ENCODE measurements at places on chromosomes 2 and 18. TPM values are rescaled to one million over a fixed set of nuclear protein-coding genes. Genes with fewer than 3 reads are reported as not detected.

Gene MEX3C
- 34.2 TPM for total RNA-seq

Gene ZAP70
- total RNA-seq: not detected

Gene CAPN14
- not detected for total RNA-seq

Gene CACNB4
- 0.31 TPM for total RNA-seq

Gene MLPH
- total RNA-seq: 9.9 TPM

Gene SERPINB4
- not detected for total RNA-seq

- peak; percentile 71 for DNase-seq
Measured at GRCh38 chr2:28445448-28446258, 50.2 kb upstream of the PLB1 start.

- no peak for DNase-seq
Measured at GRCh38 chr2:12035029-12035720, 288.7 kb downstream of the LPIN1 start.

- no peak for DNase-seq
Measured at GRCh38 chr2:52431352-52431760, 1336.2 kb upstream of the CHAC2 start.

DNA sequence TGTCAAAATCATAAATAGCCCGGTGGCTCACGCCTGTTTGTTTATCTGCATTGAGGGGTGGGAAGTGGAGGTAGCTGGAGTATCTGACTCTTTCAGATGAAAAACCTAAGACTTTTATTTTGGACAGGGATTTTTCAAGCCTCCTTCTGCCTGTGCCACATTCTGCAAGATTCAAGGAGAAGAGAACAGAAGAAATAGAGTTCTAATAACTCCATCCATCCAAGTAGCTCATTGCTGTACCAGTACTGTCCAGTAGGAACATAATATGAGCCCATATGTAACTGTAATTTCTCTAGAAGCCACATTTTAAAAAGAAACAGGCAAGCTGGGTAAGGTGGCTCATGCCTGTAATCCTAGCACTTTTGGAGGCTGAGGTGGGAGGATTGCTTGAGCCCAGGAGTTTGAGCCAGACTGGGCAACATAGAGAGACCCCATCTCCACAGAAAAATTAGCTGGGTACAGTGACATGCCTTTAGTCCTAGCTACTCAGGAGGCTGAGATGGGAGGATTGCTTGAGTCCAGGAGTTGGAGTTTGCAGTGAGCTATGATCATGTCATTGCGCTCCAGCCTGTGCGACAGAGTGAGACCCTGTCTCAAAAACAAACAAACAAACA is 35.4 kb upstream of the NT5DC4 start:
- DNase-seq: no peak

- peak; percentile 34 for DNase-seq
Measured at GRCh38 chr2:146661473-146662096, 1183.2 kb upstream of the ACVR2A start.

GRCh38 chr18:47151439-47151838 is 1.1 kb upstream of the HDHD2 start:
- DNase-seq: no peak

DNA sequence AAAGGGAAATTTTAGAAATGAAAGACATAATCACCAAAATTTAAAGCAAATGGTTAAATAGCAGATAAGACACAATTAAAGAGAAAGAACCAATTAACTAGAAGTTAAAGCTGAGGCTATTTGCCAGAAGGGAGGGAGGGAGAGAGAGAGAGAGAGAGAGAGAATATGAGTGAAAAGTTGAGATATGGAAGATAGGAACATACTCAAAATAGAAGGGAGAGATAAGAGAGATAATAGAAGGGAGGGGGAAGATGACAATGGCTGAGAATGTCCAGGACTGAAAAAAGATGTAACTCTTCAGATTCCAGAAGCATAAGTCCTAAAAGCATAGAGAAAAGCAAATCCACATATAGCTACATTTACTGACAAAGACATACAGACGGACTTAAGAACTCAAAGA is 17.1 kb upstream of the AAK1 start:
- no peak for DNase-seq

- DNase-seq: no peak
Measured at GRCh38 chr2:8314063-8314462, 367.8 kb upstream of the ID2 start.

- DNase-seq: no peak
Measured at GRCh38 chr2:84492571-84492970, 23.7 kb upstream of the DNAH6 start.

DNA sequence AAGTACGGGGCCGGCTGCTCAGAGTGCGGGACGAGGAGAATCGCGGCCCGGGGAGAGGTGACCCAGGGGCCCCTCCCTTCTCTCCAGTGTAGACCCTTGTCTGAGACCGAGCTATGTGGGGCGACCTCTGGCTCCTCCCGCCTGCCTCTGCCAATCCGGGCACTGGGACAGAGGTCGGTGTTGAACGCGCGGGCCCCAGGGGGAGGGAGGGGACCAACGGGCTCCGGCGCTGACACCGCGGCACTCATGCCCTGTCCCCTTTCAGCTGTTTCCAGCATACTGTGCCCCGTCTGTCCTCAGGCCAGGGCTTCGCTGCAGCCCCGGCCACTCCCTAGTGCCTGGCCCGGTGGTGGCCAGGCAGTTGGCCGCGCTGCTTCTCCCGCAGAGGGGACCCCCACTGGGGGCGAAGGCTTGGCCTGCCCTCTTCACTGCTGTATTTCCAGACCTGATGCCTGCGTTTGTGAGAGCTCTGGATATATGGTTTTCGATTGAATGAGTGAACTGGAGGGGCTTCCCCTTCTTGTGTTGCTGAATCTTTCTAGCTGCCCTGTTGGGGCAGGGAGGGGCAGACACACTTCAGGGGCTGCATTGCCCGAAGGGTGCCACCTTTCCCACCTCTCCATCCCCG is 809 bp downstream of the DBI start:
- DNase-seq: peak; percentile 15

GRCh38 chr2:86677816-86678215 is 42.3 kb upstream of the RMND5A start:
- no peak for DNase-seq

DNA sequence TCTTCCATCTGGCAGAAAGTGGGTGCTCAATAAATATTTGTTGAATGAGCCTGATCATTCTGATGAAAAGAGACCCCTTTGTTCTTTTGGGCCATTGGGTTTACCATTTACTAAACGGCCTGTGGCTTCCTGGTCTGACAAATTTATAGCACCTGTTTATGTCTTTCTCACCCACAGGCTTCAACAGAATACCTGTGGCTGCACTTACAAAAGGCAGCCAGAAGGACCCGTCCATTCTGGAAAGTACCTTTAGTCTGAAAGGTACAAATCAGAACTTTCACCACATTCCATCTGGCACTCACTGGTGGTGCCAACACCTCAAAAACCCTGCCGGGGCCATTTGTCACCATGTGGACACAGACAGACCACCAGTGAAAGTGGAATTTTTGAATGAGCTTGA is 167.5 kb downstream of the ETAA1 start:
- no peak for DNase-seq

- no peak for DNase-seq
Measured at GRCh38 chr2:144796936-144797335, 277.0 kb upstream of the ZEB2 start.

DNA sequence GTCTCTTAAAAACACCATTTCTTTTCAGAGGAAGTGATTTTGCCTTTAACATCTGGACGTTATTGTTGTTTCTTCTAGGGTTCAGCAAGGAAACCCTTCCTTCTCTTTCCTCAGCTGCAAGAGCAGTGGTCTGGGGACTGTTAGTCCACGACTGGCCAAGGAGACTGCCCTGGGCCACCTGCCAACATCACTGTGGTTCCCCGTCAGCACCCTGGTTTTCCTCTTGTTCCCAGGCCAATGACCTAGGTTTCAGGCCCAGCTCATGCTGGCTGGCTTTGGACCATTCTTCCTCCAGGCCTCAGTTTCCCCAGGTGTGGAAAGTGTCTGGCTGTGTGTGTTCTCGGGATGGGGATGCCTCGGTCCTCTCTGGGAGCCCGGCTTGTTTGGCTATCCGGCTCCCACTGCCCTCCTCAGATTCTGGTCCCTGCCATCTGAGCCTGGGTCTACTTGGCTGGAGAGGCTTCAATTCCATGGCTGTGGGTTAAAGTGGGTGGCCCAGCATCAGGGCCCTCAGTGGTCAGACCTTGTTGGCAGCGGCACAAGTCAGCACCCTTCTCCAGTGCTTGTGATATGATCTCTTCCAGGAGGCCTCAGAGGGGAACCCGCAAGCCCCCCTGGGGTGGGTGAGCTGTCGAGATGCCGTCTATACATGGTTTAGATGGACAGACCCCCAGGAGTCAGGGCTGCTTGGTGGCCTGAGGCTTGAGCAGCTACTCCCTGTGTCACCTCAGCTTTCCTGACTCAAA is 234.3 kb upstream of the HS6ST1 start:
- DNase-seq: no peak

DNA sequence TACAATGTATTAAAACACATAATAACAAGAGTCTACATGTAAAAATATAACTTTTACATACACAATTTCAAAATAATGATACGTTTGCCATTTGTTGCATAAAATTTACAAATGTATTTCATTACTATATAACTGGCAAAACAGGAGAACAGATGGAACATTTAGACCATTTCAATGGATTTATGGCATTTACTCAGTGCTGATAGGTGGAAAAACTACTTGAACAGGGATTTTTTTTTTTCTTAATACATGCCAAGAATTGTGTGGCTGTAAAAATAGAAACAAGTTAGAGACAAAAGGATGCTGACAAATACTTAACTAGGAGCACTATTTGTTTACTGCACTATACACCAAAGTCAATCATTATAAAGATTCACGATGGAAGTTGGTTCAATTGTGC is 266.8 kb upstream of the CCDC68 start:
- no peak for DNase-seq

GRCh38 chr18:25651553-25651952 is 299.6 kb upstream of the ZNF521 start:
- no peak for DNase-seq

GRCh38 chr2:9260464-9260918 is 53.9 kb downstream of the ASAP2 start:
- DNase-seq: no peak

GRCh38 chr2:235860871-235861270 is 307.3 kb downstream of the GBX2 start:
- no peak for DNase-seq

- DNase-seq: no peak
Measured at GRCh38 chr2:170248574-170249393, 70.8 kb downstream of the MYO3B start.

- no peak for DNase-seq
Measured at GRCh38 chr2:241858206-241859016, at the start of gene PDCD1. TSS of gene PDCD1 (minus strand) at chr2:241858894. CDS start at chr2:241858838, 56 bp downstream.

DNA sequence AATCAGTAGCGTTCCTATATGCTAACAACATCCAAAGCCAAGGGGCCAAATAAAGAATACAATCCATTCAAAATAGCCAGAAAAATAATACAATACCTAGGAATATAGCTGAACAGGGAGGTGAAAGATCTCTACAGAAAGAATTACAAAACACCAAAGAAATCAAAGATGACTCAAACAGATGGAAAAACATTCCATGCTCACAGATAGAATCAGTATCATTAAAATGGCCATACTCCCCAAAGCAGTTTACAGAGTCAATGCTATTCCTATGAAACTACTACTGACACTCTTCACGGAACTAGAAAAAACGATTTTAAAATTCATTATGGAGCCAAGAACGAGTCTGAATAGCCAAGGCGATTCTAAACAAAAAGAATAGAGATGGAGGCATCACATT is 57.4 kb downstream of the CCBE1 start:
- no peak for DNase-seq

DNA sequence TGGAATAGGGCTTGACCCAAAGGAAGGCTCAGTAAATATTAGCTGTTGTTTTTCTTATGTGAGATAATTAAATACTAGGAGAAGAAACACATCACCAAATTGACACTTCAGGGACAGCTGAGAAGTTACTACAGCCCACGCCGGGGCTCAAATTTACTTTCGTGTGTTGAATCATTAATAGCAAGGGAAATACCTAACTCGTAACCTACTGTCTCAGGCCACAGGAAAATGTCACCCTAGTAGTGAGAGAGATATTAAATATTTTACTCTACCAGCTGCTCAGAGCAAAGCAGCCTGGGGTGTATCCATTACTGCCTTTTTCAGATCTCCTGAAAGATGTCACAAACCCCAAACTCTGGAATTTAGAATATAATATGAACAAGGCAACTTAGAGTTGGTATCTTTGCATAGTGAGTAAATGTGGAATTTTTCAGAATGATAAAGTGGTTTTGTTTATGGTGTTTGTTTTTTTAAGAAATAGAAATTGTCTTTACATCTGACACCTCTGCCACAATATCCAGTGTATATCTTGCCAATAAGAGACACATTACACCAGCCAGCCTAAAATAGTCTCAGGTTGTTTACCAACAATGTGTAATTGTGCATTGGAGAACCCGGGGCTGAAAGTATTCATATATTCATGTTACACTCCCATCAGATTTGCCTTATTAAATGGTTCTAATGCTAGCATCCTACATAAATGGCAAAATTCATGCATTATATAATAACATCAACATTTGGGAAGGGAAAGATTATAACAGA is 48.4 kb downstream of the ATP8B1 start:
- no peak for DNase-seq

DNA sequence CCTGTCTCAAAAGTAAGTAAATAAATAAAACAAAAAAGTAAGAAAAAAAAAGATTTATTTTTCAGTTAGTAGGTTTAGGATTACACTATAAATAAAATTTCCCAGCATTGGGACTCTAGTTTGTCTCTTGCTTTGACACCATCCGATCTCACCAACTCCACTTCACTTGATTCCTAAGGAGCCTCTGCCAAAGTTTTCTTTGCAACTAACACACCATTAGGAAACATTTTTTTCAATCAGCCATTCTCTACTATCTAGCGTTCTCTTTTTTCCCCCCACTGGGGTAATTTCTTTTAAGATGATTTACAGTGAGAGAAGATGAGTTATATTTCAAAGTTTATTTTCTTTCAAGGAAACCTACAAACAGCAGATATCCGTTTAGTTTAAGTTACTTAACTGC is 10.6 kb upstream of the NEMP2 start:
- DNase-seq: no peak

GRCh38 chr2:28607730-28608499 is 112.1 kb downstream of the PLB1 start:
- DNase-seq: no peak

DNA sequence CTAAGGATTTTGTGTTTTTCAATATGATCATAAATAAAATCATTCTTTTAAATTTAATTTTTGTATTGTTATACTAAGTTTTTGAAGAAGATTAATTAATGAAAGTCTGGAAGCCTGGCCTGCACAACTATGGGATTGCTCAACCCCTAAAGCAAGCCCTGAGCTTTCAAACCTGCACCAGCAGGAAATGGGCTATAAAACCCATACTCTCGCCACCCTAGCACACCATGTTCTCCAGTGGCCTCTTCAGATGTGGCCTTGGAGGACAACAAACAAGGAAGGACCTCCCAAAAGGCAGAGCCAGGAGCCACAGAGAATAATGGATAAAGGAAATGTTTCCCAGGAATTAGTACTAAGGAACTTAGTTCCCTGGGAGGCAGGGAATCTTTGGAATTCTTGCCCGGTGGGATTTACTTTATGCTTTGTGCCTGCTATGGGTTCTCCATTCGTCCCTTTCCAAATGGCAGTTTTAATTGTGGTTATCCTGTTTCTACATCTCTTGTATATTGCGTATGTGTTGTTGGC is 212.5 kb downstream of the ZFP36L2 start:
- DNase-seq: no peak

Data from H4 (cell line).